ENCODE measurements at places on chromosomes 7 and 10.

DNA sequence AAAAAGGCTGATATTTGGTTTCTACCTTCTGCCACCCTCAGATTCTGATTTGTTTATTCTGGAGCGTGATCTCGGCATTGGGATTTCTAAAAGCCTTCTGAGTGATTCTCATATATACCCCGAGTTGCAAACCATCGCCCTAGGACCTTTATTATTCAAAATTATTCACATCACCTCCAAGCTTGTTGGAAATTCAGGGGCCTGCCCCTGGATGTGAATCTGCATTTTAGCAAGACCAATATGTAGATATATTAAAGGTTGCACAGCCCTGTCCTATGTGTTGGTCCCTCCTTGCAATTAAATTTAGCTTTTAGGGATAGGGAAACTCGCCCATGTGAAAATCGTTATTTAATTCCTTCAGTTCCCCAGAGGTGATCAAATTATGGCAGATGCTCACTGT, 9.0 kb upstream of the CHN2 start:
- no peaks in the 10 kb centered on the region for H3K36me3 ChIP-seq
- H3K27me3 ChIP-seq: no peaks in the 10 kb centered on the region
- H3K27ac ChIP-seq: no peak overlapping the region

DNA sequence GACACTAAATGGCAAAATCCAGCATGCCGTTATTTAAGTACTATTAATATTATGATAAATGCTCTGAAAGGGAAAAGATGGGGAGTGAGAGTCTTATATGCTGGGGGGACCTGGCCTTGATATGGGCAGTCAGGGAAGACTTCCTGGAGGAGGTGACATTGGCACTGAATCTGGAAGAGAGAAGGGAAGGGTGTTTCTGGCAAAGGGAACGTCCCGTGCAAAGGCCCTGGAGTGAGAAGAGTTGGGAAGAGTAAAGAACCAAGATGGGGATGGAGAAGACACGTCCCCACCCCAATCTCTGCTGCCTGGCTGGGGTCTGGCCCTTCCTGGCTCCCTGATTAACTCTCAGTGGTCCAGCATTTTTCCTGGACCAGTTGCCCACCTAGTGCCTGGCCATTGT, 5.0 kb upstream of the GRIFIN start:
- H3K36me3 ChIP-seq: peaks cover 3% of the 10 kb centered on the region
- H3K27me3 ChIP-seq: peaks cover 3% of the 10 kb centered on the region
- H3K4me1 ChIP-seq: no peaks in the 10 kb centered on the region
- H3K4me3 ChIP-seq: no peak overlapping the region
- H3K27ac ChIP-seq: no peak overlapping the region
- no peak for DNase-seq

DNA sequence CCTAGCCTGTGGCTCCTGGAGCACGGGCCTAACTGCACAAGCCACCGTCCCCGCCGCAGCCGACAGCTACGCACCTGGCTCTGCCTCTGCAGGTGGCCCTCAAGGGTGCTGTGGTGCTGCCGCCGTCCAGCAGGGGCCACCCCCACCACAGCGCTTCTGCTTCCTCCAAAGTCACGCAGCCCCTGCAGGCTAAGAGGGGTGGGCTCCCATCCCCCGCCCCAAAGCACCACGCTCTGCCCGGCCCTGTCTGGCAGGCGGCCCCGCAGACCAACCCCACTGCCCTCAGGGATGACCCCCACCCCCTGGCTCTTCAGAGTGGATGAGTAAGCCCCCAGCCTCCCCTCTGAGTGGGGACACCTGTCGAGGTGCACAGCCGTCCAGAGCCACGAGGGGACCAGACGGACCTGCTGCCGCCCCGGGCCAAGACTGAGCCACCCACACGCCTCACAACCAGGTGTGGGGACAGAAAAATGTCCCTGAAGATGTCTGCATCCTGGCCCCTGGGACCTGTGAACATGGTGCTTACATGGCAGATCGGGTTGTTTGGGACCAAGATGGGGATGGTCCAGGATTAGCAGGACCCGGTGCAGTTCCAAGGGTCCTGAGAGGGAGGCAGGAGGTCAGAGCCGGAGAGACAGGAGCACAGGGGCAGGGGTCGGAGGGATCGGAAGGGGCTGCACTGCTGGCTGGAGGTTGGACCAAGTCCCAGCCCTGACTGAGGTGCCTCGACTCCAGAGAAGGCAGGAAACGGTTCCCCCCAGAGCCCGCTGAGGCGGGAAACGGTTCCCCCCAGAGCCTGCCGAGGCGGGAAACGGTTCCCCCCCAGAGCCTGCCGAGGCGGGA, 9.0 kb upstream of the ADAP1 start:
- peaks cover 18% of the 10 kb centered on the region for H3K36me3 ChIP-seq
- DNase-seq: no peak
- H3K27me3 ChIP-seq: peaks cover 12% of the 10 kb centered on the region
- H3K4me1 ChIP-seq: peaks cover 3% of the 10 kb centered on the region
- H3K27ac ChIP-seq: no peak overlapping the region
- H3K4me3 ChIP-seq: no peak overlapping the region

- no peaks in the 10 kb centered on the region for H3K4me1 ChIP-seq
- no peak for DNase-seq
- no peak overlapping the region for H3K4me3 ChIP-seq
- no peaks in the 10 kb centered on the region for H3K27me3 ChIP-seq
- no peaks in the 10 kb centered on the region for H3K36me3 ChIP-seq
These were observed 602.3 kb downstream of the SORCS3 start for GRCh38 chr10:105243381-105243780.

- DNase-seq: no peak
- H3K4me1 ChIP-seq: no peaks in the 10 kb centered on the region
- no peaks in the 10 kb centered on the region for H3K36me3 ChIP-seq
These were observed 352.2 kb downstream of the TFEC start for GRCh38 chr7:115678086-115678982.

DNA sequence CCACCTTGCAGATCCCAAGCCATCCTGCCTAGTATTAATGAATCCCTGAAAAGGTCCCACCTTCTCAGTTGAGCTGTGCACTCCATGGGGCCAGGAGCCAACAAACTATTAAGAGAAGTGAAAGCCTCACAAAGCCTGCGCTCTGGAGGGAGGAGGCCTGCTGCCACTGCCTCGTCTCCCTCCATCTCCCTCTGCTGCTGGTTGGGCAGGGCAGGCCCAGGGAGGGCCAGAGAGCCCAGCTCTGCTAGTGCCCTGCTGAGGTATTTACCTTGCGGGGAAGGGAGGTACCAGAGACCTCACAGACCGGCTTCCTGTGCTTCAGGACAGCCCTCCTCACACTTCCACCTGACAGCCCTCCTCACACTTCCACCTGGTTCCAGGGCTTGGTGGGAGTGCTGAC, 171.5 kb downstream of the SH3PXD2A start:
- no peak overlapping the region for H3K27ac ChIP-seq
- H3K27me3 ChIP-seq: peaks cover 10% of the 10 kb centered on the region

DNA sequence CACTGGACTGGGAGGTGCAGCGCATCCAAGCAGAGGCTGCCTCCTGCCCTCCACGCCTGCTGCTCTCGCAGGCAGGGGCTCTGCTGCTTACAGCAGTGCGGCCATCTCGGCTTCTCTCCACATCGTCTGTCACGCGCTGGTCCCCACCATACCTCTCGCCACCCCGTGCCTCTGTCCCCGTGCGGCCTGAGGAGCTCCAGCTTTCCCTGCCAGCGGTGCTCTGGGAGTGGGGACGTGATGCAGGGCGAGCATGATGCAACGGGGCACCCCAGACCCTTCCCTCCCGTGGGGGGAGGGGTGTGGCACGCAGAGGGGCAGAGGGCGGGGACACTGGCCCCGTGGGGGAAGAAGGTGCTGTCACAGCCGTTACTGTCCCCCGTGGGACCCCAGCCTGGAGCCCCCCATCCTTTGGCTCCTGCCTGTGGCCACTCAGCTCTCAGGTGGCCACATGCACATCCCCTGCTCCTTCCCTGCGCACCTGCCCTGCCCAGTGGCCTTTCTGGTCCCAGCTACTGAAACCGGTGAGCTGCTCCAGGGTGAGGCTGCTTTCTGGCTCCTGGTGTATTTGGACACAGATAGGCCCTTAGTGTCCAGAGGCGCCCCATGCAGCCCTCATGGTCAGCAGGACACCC, 9.0 kb downstream of the GET4 start:
- no peak overlapping the region for H3K27ac ChIP-seq
- H3K27me3 ChIP-seq: peaks cover 6% of the 10 kb centered on the region
- H3K4me1 ChIP-seq: no peaks in the 10 kb centered on the region
- DNase-seq: no peak
- H3K36me3 ChIP-seq: peaks cover 11% of the 10 kb centered on the region

- H3K36me3 ChIP-seq: peaks cover 3% of the 10 kb centered on the region
- no peak overlapping the region for H3K4me3 ChIP-seq
- no peak overlapping the region for H3K27ac ChIP-seq
- peaks cover 8% of the 10 kb centered on the region for H3K27me3 ChIP-seq
- peaks cover 35% of the 10 kb centered on the region for H3K4me1 ChIP-seq
These were observed 4.9 kb upstream of the SCD start for GRCh38 chr10:100341953-100342626.

GRCh38 chr7:91248996-91249395, 15.2 kb upstream of the FZD1 start:
- no peaks in the 10 kb centered on the region for H3K4me1 ChIP-seq
- DNase-seq: no peak
- no peak overlapping the region for H3K27ac ChIP-seq
- no peaks in the 10 kb centered on the region for H3K27me3 ChIP-seq

DNA sequence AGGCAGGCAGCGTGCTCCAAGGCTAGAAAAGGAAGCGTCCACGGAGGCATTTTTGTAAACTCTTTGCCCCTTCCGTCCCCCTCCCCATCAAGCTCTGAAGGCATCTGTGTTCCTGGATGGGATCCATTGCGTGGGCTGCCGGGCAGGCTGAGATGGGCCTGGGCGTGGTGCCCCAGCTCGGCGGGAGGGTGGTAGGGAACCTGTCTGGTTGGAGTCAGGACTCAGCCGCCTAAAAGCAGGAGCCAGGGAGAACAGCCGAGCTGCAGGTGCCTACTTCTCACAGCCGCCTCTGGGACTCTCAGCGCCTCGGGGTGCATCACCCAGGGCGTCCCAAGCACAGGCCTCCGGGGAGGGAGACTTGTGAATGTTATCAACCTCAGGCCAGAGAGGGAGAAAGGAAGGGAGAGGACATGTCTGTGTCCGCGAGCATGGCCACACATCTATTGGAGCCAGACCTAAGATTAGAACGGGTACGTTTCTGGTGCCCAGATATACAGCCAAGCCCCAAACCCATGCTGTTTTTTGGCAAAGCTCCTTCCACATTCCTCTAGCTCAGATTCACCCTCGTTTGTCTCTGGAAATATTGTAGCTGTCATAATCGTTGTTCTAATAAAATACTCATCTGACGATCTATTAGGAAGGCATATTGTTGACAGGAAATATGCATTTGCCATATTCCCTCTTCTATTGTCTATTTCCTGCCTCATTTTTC, 48.6 kb upstream of the CTBP2 start:
- peaks cover 10% of the 10 kb centered on the region for H3K27me3 ChIP-seq
- peaks cover 34% of the 10 kb centered on the region for H3K4me1 ChIP-seq
- H3K27ac ChIP-seq: peak overlapping the region; percentile 96
- H3K36me3 ChIP-seq: no peaks in the 10 kb centered on the region

GRCh38 chr7:24334012-24334411, 50.0 kb downstream of the NPY start:
- DNase-seq: no peak
- H3K27ac ChIP-seq: no peak overlapping the region
- H3K36me3 ChIP-seq: no peaks in the 10 kb centered on the region
- H3K27me3 ChIP-seq: no peaks in the 10 kb centered on the region
- peaks cover 3% of the 10 kb centered on the region for H3K4me1 ChIP-seq

- DNase-seq: no peak
- H3K36me3 ChIP-seq: peaks cover 15% of the 10 kb centered on the region
- peaks cover 15% of the 10 kb centered on the region for H3K27me3 ChIP-seq
- no peak overlapping the region for H3K27ac ChIP-seq
- H3K4me3 ChIP-seq: no peak overlapping the region
- H3K4me1 ChIP-seq: no peaks in the 10 kb centered on the region
These were observed 609.7 kb downstream of the PTPRN2 start for GRCh38 chr7:157977717-157978496.

DNA sequence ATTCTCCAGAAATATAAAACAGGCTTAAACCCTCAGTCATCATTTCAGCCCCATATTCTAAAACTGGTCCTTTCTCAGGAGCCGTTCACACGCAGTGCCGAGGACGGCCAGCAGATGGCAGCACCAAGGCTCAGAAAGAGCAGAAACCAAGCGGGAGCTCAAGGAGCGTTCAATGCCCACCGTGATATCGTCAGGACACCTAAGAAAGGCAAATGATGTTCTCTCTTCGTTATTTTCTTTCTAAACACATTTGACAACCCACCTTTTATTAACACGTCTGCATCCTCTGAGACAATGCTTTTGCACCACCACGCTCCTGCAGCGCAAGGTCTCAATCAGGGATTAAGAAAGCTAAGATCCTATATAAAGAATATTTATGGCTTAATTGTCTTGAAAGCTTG, 45.7 kb upstream of the RBM33 start:
- peaks cover 2% of the 10 kb centered on the region for H3K27me3 ChIP-seq
- H3K36me3 ChIP-seq: no peaks in the 10 kb centered on the region
- H3K4me3 ChIP-seq: no peak overlapping the region
- peak; percentile 92 for DNase-seq
- H3K27ac ChIP-seq: no peak overlapping the region

DNA sequence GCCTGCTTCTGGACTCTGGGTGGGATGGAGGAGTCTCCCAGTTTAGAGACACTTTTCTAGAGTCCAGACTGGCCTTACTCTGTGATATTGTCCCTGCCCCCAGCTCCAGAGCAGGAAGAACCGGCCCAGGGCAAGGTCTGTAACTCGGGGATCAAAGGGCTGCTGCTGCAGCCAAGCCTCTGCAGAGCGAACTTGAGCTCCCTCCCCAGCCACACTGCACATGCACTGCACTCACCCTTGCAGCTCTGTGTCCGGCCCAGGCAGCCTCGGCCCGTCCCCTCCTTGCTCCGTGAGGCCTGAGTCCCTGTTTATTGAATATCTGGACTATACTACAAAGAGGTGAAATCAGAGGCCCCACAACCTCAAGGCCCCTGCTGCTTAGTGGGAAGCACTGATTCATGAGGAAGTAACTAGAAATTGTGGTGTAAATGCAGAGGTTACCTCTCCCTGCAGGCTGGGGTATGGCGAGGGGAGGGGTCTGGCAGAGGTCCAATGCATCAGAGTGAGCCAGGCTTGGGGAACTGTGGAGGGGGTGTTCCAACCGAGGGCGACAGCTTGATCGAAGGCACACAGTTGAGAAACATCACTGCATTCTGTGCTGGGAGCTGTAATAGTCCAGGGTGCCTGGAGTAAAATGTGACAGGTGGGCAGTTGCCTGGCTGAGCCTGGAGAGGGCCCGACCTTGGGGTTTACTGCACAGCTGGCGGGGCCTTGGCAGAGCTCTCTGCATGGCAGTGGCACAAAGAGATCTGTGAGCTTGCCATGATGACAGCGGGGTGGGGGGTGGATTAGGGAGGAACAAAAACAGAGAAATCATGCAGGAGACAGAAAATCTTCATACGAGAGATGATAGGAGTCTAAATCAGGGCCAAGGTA, 49.1 kb downstream of the AOC1 start:
- H3K27ac ChIP-seq: no peak overlapping the region
- no peak for DNase-seq
- peaks cover 3% of the 10 kb centered on the region for H3K4me1 ChIP-seq
- peaks cover 3% of the 10 kb centered on the region for H3K36me3 ChIP-seq
